Heart left ventricle (tissue), 16 donors: ENCODE measurements at places on chromosomes 16 and 17. TPM values are rescaled to one million over a fixed set of nuclear protein-coding genes. Genes with fewer than 3 reads are reported as not detected.

MMD gene
- total RNA-seq, result 11.2 TPM

BRICD5 gene
- total RNA-seq, result 10.4 TPM

OTOP3 gene
- total RNA-seq, result not detected

CCDC154 gene
- total RNA-seq, result not detected

SLC16A11 gene
- 0.77 TPM for total RNA-seq

CIBAR2 gene
- total RNA-seq, result not detected

KRTAP4-4 gene
- not detected for total RNA-seq

ARHGAP27 gene
- total RNA-seq, result 23.7 TPM

ASGR1 gene
- not detected for total RNA-seq

CWC25 gene
- total RNA-seq, result 9.9 TPM

MYCBPAP gene
- total RNA-seq, result 0.98 TPM
